ENCODE measurements at places on chromosomes 7 and 10. TPM values are rescaled to one million over a fixed set of nuclear protein-coding genes. Genes with fewer than 3 reads are reported as not detected.

DNA sequence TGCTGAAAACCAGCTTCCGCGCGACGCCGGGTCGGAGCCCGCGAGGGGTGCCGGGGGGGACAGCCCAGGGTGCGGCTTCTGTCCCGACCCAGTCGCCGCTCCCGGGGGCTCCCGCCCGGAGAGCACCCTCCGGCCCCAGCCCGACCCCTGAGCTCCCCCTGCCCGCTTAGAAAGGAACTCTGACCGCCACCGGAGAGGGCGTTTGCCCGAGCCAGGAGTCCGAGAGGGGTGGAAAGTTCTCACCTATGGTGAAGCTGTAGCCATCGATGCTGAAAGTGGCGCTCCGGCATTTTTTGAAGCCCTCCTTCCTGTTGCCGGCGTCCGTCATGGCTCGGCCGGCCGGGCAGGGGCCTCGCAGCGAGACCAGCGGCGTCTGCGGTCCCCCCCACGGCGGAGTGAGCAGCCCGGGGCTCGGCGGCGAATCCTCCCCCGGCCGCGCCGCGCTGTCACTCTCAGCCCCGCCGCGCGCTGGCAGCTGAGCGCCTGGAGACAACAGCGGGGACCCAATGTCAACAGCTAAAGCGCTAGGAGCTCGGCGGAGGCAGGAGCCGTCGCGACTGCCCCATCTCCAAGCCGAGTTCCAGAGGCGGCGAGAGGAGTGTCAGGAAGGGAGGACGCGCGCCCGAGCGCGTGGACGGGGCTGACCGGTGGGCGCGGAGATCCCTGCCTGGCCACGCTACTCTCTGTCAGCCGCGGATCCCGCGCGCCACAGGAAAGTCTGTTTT lies 191.6 kb downstream of the LSM5 start:
- peaks cover 3% of the 10 kb centered on the region for H3K36me3 ChIP-seq
- DNase-seq: no peak
- H3K4me3 ChIP-seq: peak overlapping the region; percentile 73
- peaks cover 76% of the 10 kb centered on the region for H3K27me3 ChIP-seq

DNA sequence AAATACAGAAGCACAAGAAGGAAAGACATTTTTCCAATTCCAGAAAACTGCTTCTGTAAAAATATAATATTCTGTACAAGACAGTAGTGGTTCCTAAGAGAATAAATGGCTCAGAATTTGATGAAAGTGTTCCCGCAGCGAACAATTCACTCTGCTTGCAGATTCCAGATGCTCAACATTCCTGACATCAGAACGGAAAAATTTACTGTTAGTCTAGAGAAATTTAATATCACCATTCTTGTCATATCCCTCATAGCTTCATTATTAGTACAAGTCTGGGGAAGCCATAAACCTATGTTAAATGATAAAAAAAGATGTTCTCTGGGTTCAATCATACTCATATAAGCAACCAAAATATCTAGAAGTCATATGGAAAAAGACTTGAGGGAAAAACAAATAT lies 83.6 kb downstream of the MPP7 start:
- H3K36me3 ChIP-seq: no peaks in the 10 kb centered on the region
- H3K27me3 ChIP-seq: no peaks in the 10 kb centered on the region
- DNase-seq: no peak
- H3K4me1 ChIP-seq: peaks cover 31% of the 10 kb centered on the region

GRCh38 chr7:144390481-144390880 lies 13.0 kb downstream of the NOBOX start:
- peaks cover 7% of the 10 kb centered on the region for H3K4me1 ChIP-seq
- no peaks in the 10 kb centered on the region for H3K36me3 ChIP-seq
- no peak overlapping the region for H3K4me3 ChIP-seq
- H3K27me3 ChIP-seq: no peaks in the 10 kb centered on the region
- no peak for DNase-seq

GRCh38 chr10:48468866-48469511 lies 135.9 kb downstream of the ARHGAP22 start:
- no peak overlapping the region for H3K27ac ChIP-seq
- H3K36me3 ChIP-seq: no peaks in the 10 kb centered on the region
- H3K4me3 ChIP-seq: no peak overlapping the region

GRCh38 chr10:118473305-118473960 lies 122.0 kb downstream of the PRLHR start:
- H3K27me3 ChIP-seq: peaks cover 16% of the 10 kb centered on the region
- no peak overlapping the region for H3K4me3 ChIP-seq
- H3K27ac ChIP-seq: no peak overlapping the region
- DNase-seq: no peak

GRCh38 chr10:132492323-132493025 lies 45.1 kb upstream of the INPP5A start:
- no peak overlapping the region for H3K4me3 ChIP-seq
- H3K27me3 ChIP-seq: no peaks in the 10 kb centered on the region
- no peak overlapping the region for H3K27ac ChIP-seq
- H3K36me3 ChIP-seq: no peaks in the 10 kb centered on the region
- H3K4me1 ChIP-seq: no peaks in the 10 kb centered on the region
- DNase-seq: no peak

DNA sequence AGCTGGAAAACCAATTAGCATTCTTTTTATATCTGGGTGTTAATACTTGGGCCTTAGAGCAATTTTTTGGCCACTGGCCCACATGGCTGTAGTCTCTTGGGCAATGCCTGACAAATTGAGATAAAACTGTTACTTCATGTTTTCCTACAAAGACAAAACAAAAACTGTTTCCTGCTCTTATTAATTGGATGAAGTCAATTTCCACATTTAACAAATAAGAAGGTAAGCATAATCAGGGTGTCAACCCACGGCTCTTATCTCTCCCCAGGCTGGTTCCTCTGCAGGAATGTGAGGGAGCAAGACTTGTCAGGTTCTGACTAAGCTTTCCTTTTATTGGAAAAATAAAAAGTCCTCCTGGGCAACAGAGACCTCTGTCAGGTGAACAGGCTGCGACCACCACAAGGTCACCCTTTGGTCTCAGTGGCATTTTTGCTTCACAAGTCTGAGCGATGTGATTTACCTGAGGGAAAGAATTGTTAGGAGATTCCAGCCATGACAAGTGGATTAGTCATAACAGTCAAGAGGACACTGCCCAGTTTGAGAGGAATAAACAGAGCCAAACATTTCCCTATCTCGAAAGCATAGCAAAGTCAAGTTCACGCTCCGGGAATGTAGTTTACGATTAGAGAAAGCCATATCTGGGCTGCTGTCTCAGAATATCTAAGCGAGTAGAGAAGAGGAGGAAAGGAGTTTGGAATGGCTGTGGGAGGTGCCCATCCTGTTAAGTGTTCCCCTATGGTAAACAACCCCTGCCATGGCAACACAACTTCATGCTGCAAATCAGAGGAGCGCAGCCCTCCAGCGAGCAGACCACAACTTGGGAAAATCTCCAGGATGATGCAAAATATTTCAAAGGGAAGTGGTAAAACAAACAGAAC lies 144.4 kb downstream of the TES start:
- DNase-seq: no peak
- no peak overlapping the region for H3K4me3 ChIP-seq
- H3K36me3 ChIP-seq: no peaks in the 10 kb centered on the region
- peaks cover 15% of the 10 kb centered on the region for H3K27me3 ChIP-seq

DNA sequence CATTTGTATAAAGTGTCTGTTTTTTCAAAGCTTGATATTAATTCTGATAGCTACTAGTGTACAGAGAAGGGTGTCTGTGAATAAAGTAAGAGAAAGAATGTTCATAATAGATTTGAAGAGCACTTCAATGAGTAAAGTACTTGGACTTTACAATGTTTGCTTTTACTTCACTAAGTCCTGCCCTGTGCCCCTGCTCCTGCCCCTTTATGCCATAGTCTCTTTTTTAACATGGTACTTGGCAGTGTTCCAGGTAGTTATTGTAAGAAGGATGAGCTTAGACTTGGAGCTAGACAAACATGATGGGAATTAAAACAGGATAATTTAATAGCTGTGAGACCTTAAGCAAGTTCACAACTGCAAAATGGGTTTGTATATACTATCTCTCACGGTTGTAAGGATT lies 41.0 kb downstream of the ZEB1 start:
- H3K4me1 ChIP-seq: peaks cover 13% of the 10 kb centered on the region
- no peak overlapping the region for H3K4me3 ChIP-seq
- no peaks in the 10 kb centered on the region for H3K27me3 ChIP-seq
- no peak overlapping the region for H3K27ac ChIP-seq
- no peak for DNase-seq
- H3K36me3 ChIP-seq: no peaks in the 10 kb centered on the region

DNA sequence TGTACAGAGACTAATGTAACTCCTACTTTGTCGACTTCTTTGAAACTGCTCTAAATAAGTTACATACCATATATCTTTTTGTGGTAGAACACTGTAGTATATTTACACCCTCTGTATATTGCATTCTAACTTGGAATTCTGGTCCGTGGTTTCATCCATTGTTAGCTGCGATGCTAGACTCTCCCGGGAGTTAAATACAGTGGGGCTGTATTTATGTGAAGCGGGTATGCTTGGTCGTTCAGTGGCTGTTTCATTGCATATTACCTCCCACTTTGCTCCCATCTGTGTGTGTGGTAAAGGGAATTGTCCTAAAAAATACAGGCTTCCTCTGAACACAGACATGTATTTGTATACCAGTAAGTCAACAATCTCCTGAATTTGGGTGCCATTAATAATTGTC lies 231.1 kb downstream of the SLC25A13 start:
- H3K4me3 ChIP-seq: no peak overlapping the region
- H3K27me3 ChIP-seq: peaks cover 40% of the 10 kb centered on the region
- H3K27ac ChIP-seq: no peak overlapping the region
- DNase-seq: no peak

DNA sequence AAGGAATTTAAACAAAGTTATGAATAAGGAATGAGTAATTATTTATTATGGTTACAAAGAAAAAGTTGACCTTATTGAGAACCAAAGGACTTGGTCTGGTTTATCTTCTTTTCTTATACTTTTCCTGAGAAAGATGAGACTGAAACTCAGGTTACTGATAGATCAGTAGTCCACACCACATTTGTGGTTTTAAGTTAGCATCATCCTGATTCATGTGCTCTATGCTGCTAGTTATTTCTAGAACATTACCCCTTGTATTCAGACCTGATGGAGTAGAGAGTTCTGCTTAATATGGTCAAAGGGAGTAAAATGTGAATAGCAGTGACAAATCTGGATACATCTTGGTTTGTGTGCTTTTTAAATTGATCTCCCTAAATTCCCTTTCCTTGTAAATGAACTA lies 63.8 kb downstream of the FOXP2 start:
- no peak overlapping the region for H3K27ac ChIP-seq
- H3K27me3 ChIP-seq: no peaks in the 10 kb centered on the region
- no peaks in the 10 kb centered on the region for H3K4me1 ChIP-seq
- H3K4me3 ChIP-seq: no peak overlapping the region

GRCh38 chr10:129897871-129898626 lies 66.0 kb downstream of the EBF3 start:
- H3K36me3 ChIP-seq: no peaks in the 10 kb centered on the region
- DNase-seq: no peak
- H3K27me3 ChIP-seq: peaks cover 27% of the 10 kb centered on the region
- no peaks in the 10 kb centered on the region for H3K4me1 ChIP-seq

- H3K36me3 ChIP-seq: peaks cover 11% of the 10 kb centered on the region
- peaks cover 7% of the 10 kb centered on the region for H3K27me3 ChIP-seq
- H3K4me1 ChIP-seq: no peaks in the 10 kb centered on the region
- no peak for DNase-seq
- H3K27ac ChIP-seq: no peak overlapping the region
Observed at GRCh38 chr7:136045181-136045580, 68.0 kb upstream of the MTPN start.

GRCh38 chr7:84231157-84231556 lies 36.6 kb upstream of the SEMA3A start:
- peaks cover 1% of the 10 kb centered on the region for H3K36me3 ChIP-seq
- DNase-seq: no peak
- H3K4me1 ChIP-seq: no peaks in the 10 kb centered on the region

GRCh38 chr10:131180740-131181415 lies 130.6 kb downstream of the TCERG1L start:
- no peak overlapping the region for H3K27ac ChIP-seq
- no peaks in the 10 kb centered on the region for H3K36me3 ChIP-seq
- no peak for DNase-seq

DNA sequence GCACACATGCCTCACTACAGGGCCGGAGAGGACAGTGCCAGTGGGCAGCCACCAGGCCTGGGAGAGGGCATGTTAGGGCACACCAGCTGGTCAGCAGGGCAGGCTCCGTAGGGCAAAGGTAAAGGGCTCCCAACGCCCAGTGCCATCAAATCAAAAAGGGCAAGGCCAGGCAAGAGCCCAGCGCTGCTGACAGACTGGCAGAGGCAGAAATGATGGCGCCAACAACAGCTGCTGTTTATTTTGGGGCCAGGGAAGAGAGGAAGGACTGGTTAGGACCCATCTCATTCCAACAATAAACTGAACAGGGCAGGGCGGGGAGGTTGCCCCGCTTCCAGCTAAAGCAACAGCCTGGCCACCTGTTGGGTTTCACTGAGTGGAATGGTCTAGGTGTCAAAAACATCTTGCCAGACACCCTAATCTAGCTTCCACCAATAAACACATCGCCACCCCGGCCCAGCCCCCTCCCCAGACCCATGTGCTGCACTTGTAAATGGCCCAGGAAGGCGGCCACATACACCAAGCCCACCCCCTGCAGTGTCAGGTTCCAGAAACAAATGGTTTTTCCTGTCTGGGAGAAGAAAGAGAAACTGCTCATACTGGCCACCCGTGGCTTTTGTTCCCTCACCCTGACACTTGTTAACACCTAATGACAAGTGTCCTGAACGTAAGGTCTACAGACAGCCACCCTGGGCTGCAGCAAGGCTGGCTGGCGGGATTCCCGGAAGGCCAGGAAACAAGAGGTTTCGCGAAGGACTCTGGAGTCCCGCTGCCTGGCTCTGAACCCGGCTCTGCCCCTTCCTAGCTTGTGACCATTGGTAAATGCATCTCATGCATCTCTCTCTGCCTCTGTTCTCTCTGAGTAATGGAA lies 15.3 kb downstream of the SH3PXD2A start:
- H3K4me3 ChIP-seq: no peak overlapping the region
- H3K4me1 ChIP-seq: no peaks in the 10 kb centered on the region
- H3K27me3 ChIP-seq: no peaks in the 10 kb centered on the region
- H3K36me3 ChIP-seq: no peaks in the 10 kb centered on the region

GRCh38 chr10:7610651-7611389 lies 55.9 kb downstream of the ITIH5 start:
- H3K27me3 ChIP-seq: no peaks in the 10 kb centered on the region
- H3K27ac ChIP-seq: no peak overlapping the region
- H3K4me3 ChIP-seq: no peak overlapping the region
- no peaks in the 10 kb centered on the region for H3K36me3 ChIP-seq
- no peaks in the 10 kb centered on the region for H3K4me1 ChIP-seq

- no peak for DNase-seq
- peaks cover 11% of the 10 kb centered on the region for H3K4me1 ChIP-seq
- no peak overlapping the region for H3K4me3 ChIP-seq
- H3K27ac ChIP-seq: no peak overlapping the region
Observed at GRCh38 chr10:21500578-21500910, 24.9 kb downstream of the SKIDA1 start.

Gene ABCB8
- 46.6 TPM for total RNA-seq

Gene ASB10
- total RNA-seq: not detected

Gene CUZD1
- 1.7 TPM for total RNA-seq

Gene PIP
- total RNA-seq: not detected

Gene ANTXRL
- total RNA-seq: not detected

Gene LRRD1
- total RNA-seq: not detected

Gene EN2
- total RNA-seq: not detected
